ENCODE measurements at places on chromosomes 3 and 15.

DNA sequence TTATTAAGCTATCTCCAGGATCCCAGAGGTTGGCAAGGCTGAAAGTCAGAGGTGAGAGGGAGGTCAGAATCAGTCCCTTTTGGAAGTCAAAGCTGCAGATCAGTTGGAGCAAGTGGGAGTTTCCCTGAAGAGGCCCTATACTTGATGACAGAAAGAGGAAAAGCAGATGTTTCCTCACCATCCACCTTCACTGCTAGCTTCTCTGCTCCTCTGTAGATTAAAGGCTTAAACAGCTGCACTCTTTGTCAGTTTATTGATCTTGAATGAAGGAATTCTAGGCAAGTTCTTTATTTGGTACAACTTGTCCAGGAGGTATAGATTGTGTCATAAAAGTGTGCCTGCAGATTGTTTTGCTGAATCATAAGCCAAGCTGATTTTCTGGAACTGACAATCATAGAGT is 408.2 kb upstream of the TGFBR2 start:
- DNase-seq: no peak

- no peak for DNase-seq
Measured at GRCh38 chr3:81650187-81650586, 111.3 kb downstream of the GBE1 start.

DNA sequence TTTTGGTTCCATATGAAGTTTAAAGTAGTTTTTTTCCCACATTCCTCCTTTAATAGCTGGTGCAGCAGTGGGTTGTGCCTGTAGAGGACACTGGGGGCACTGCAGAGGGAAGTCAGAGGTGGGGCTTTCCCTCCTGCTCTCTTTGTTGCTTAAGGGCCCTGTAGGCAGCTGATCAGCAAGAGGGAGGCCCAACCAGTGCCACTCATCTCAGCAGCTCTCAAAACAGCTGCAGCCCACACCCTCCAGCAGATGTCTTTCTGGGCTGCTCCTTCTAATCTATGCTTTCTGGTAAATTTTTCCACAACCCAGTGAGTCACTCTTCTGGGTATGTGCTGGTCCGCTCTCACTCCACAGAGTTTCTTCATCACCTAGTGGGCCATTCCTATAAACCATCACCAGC is 263.8 kb downstream of the FEZF2 start:
- DNase-seq: peak; percentile 31

DNA sequence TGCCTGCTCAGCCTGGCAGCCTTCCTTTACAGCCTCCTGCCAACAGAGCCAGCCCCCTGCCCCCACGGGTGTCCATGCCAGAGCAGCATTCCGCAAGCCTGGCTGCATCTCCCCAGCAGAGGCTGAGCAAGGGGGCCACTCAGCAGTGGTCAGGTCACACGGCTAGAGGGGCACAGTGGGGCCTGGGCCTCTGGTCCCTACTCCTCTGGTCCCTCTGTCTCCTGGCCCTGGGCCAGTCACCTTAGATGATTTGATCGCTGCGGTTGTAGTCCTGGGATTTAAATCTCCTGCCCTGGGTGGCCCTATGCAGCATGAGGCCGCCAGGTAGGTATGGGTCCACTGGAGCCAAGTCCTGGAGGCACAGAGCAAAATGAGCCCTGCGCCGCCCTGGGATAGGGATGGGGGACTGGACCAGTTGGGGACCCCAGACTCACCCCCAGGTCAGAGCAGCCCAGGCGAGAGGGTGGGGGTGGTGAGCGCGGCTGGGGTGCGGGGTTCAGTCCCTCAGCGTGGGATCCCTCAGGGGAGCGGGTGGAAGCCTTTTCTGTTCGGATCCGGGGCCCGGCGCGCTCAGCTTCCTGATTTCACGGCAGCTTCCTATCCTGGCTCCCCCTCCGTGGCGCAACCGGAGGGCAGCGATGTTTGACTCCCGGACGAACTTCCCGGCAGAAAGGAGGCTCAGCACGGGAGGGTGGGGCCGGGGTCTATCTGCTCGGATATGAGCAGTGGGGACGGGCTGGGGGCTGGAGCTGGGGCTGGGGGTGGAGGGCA is at the start of gene ZBTB47:
Gene ZBTB47, plus strand, starts transcription at position 138 of the 771 bp plus-strand sequence. CDS start 4,659 bp downstream, outside the sequence.
- DNase-seq: peak; percentile 71

DNA sequence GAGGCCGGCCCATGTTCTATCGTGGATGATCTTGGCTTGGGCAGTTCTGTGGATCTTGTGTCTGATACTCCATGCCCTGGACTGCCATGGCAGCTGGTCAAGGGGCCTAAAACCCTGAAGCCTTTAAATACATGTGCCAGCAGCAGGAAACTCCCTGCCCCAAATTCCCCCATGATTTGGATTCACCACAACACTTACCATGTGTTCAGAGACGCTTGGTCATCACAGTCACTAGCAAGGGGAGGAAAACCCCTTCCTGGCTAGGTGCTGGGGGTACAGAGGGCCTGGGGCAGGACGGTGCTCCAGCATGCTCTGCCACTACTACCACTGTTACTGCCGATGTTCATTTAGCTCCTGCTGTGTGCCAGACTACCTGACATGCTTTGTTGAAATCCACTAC is 94.4 kb downstream of the DNAJB8 start:
- DNase-seq: no peak

DNA sequence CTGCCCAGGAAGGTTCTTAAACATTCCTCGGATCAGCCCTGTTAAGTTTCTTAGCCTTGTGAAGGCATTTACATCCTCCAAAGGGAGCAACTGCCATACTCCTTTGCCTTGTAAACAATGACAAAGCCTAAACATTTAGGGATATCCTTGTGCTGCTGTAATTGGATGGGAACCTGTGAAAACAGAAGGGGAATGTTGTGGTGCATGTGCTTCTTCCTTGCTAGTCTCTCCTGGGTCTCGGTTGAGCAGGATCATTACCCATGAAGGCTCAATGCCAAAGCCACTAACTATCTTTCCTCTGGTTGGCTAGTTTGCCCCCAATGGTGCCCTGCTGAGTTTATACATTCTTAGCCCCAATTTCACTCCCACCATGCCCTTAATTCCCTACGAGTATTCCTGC is 17.3 kb downstream of the CHRNA3 start:
- DNase-seq: no peak

GRCh38 chr3:31802981-31803740 is 177.9 kb downstream of the OSBPL10 start:
- DNase-seq: no peak

- no peak for DNase-seq
Measured at GRCh38 chr3:154015307-154015706, 105.9 kb upstream of the ARHGEF26 start.

DNA sequence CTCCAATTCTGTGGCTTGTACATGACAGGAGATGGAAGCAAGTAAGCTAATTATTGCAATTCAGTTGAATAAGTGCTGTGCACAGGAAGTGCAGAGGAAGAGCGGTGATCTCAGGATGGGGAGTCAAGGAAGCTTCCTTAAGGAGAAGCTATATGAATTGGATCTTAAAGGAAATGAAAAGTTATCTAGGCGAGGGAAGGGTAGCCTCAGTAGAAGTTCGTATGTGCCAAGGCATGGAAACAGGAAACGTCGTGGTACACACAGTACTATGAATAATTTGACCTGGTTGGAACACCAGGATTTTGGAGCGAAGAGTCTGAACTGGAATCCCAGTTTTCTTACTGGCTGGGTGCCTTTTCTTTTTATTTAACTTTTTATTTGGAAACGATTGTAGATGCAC is 39.3 kb downstream of the ST6GAL1 start:
- DNase-seq: no peak

DNA sequence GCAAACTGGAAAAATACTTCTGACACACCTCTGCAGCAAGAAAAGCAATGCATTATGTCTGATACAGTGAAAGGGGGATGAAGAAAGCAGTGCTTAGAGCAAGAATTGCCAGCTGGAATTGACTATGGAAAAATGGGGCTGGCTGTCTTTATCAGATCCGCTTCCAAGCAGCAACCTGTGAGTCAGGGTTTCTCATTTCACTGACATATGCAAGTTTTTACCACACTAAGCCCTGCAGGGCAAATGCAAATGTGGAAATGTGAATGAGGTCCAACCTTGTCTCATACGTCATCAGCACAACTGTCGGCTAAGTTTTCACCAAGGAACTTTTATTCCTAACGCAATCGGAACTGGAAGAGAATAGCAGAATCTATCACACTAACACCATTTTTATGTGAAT is 172.5 kb upstream of the GADL1 start:
- peak; percentile 81 for DNase-seq

GRCh38 chr3:140748903-140749302 is 71.0 kb downstream of the TRIM42 start:
- DNase-seq: no peak

DNA sequence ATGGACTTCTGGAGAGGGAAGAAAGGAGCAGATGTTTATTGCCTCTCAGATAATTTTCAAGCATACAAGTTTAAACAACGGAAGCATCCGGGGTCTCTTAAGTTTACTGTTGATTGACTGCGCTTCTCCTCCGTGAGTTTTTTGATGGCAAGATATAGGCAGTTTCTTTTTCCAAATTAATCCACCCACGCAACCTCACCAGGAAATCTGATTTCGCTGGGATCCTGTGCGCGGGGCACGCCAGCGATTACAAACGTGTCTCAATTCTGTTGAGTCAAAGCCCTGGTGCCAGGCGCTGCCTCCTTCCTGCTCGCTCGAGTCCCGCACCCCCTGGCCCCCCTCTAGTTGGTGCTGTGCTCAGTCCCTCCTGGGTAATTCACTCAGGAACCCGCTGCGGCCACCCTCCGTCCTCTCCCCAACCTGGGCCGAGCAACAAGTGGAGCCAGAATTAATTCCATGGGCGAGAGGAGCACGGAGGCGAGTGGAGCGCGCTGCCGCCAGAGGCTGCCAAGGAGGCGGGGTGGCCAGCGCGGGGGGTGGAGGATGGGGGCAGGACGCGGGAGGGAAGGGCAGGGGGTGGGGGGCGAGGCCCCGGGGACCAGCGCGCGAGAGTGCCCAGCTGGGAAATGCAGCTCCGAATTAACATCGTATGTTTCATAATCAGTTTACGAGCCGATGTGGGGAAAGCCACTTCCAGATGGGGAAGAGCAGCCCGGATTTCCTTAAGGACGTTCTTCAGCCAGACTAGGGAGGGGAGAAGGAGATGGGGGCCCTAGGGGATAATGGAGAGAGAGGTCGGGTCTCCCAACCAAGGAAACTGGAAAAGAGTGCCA is 6.0 kb downstream of the WNT5A start:
- peak; percentile 42 for DNase-seq

GRCh38 chr3:116127464-116127863 is 317.8 kb downstream of the LSAMP start:
- no peak for DNase-seq

- DNase-seq: no peak
Measured at GRCh38 chr3:67362686-67363085, 291.7 kb downstream of the SUCLG2 start.

- DNase-seq: no peak
Measured at GRCh38 chr3:128873244-128874022, 6.0 kb upstream of the ACAD9 start.

GRCh38 chr3:155512867-155513261 is 219.4 kb upstream of the STRIT1 start:
- no peak for DNase-seq

DNA sequence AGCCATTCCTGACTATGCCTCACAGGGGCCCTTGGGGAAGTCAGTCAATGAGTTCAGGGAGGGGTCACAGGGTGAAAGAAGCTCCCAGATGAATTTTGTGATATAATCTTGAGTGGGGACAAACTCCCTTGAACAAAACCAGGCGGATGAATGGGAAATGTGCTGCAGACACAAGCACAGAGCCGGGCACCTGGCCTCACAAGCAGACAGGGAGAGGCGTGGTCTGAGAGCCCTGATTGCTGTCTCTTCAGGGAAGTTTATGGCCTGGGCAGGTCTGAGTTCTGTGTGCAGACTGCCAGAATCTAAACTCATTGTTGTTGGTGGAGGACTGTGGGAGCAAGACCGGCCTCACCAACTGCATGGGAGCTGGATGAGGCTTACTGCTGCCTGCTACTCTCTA is 591.8 kb downstream of the EPHA3 start:
- no peak for DNase-seq

GRCh38 chr3:134879990-134880389 is 84.9 kb downstream of the EPHB1 start:
- DNase-seq: peak; percentile 28

GRCh38 chr3:13682331-13683013 is 133.5 kb downstream of the FBLN2 start:
- DNase-seq: no peak

DNA sequence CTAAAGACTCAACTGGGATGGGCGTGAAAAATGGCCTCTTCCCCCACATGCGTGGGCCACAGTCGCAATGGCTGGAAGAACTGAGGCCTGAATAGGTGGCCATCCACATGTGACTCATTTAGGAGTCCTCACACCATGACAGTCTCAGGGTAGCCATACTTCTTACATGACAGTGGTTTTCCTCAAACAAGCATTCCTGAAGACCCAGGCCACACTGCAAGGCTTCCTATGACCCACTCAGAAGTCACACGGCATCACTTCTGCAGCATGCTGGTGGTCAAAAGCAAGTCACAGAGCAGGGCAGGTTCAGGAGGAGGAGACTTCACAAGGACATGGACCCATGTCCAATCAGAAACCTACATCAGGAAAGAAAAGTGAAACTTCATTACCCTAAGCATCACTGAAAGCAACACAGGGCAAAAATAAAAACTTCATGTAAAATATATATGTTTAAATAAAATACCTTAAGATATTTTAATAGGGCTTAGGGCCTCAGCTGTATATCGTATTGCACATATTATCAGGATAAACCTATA is 257.1 kb downstream of the OPA1 start:
- no peak for DNase-seq

DNA sequence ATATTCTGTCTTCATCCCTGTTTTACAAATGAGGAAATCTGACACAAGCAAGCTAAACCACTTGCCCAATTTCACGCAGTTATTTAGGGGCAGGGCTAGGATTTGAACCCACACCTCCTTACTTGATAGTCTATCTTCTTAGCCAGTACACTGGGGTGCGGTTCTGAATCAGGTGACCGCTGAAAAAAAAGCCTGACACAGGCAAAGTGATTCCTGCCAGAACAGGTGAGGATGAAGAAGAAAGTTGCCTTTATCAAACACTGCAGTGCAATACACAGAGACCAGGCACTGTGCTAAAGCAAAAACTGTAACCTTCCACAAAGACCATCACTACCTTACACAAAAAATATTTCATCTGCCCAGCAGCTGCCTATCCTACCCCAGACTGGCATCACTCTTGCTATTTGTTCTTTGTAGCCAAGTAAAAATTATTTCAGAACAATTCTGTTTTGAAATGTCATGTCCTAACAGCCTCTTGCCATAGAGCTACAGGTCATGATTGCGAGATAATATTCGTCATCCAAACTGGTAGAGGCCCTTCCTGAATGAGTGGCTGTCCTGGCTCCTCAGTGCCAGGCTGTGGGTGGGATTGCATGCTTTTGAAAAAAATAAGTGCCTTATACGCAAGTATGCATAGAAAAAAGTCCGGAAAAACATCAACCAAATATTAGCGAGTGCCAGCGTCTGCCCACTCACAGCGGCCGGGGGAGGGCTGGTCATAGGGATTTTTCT is 142.3 kb upstream of the TPM1 start:
- no peak for DNase-seq

GRCh38 chr3:184039414-184039813 is 7.9 kb downstream of the HTR3D start:
- no peak for DNase-seq

GRCh38 chr3:58272891-58273290 is 33.2 kb upstream of the RPP14 start:
- DNase-seq: no peak

GRCh38 chr15:45630917-45631691 is 3.7 kb upstream of the SQOR start:
- no peak for DNase-seq

Data from femur (tissue), 1 donor.